ENCODE measurements at places on chromosomes 12 and 14.
A peak's percentile ranks its signal among the peaks of the same experiment; 100 is the strongest.

DNA sequence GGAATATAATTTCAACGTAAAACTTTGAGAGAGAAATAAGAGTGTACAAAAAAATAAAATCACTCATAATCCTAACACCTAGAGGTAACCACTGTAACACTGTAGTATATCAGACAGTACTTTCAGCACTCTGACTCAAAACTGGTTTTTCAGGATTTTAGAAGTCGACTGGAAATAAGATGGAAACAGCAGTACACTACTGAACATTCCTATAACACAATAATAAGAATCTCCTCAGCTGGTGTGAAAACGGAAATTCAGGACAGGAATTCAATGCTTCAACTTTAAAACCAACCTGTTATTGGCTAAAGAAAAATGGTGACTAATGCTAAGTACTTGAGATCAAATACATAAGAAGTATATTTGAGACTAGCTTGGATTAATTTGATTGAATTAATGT, 12.3 kb upstream of the PITPNM2 start:
- no peak for DNase-seq

GRCh38 chr14:89029961-89030694, 205.7 kb downstream of the TTC8 start:
- no peak for DNase-seq

DNA sequence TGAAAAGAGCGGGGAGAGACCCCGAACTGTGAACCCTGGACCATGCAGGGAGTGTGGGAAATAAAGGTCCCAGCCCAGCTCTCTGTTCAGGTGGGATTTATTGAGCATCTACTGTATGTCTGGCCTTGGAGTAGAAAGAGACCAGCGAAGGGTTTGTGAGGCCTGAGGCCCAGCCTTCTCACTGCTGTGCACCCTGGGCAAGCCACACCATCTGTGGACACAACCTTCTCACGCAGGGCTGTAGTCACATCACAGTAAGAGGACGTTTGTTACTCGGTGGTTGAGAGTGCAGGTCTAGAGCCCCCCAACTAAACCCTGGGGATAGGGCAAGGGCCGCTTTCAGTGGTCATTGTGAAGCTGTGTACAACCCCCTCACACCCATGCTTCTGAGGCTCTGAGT, 18.2 kb downstream of the FAM222A start:
- no peak for DNase-seq

DNA sequence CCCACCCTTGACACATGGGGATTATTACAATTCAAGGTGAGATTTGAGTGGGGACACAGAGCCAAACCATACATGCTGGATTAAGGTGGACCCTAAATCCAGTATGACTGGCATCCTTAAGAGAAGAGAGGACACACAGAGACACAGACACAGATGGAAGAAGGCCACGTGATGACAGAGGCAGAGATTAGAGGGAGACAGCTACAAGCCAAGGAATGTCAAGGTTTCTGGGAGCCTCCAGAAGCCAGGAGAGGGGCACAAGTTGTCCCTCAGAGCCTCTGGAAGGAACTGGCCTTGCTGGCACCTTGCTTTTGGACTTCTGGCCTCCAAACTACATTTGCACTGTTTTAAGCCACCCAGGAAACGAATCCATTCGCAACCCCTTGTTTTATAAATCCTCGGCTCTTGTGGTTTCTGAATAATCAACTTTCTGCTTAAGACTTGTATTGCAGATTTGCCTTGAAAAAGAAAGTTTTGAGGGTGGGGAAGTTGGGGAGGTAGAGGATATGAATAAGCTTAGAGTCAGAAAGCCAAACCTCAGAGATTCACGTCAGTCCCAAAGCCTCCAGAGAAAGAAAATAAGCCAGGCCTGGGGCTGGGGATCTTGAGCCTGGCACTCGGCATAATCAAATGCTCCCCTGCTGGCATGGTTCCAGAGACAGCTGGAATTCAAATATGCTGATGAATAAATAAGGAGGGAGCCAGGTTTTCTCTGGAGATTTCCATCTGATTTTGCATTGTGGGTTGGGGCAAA, 224.2 kb upstream of the PWP1 start:
- peak; percentile 17 for DNase-seq
